ENCODE measurements at places on chromosomes 13 and 19.

GRCh38 chr19:982567-983170 lies 1.5 kb upstream of the WDR18 start:
- peak; percentile 88 for DNase-seq

DNA sequence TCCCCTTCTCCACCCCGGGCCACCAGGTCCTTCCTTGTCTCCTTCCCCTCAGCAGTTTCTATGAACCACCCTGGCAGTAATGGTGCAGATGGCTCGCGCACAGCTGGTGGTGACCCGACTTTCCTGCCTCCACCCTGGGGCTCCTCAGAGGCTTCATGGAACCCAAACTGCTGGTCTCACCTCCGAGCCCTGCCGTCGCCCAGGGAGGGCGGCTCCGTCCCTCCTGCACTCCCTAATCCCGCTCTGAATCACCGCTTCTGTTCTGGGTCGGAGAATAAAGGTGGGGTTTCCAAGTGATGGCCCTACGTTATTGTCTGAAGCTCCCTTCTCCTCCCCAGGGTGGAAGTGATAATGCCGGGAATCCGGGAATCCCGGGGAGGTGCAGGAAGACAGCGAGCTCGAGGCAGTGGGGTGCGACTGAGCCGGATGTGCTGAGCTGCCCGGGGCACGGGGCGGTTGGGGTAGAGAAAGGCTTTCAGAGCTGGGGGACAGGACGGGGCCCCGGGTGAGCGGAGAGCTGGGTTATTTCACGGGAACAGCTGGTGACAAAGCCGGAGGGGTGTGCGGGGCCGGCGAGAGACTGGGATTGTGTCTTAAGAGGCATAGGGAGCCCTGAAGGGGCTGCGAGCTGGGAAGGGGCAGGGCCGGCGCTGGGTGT lies 711 bp downstream of the FUT2 start:
- DNase-seq = no peak

DNA sequence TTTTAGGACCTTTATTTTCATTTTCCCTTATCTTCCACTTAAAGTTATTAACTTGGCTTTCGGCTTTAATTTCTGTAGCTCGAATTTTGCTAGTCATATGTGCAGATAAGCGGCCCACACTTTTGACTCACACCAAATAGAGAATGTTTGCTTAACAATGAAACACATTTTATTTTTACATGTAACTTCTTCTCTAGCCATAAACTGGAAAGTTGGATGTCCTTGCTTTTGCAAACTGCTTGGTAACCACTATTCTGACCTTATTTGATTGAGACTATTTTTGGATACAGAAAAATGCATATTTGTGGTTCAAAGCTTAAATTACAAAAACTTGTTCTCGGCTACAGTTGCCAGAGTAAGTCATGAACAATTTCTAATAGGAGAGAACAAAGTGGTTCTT lies 600.0 kb downstream of the KCTD12 start:
- no peak for DNase-seq

DNA sequence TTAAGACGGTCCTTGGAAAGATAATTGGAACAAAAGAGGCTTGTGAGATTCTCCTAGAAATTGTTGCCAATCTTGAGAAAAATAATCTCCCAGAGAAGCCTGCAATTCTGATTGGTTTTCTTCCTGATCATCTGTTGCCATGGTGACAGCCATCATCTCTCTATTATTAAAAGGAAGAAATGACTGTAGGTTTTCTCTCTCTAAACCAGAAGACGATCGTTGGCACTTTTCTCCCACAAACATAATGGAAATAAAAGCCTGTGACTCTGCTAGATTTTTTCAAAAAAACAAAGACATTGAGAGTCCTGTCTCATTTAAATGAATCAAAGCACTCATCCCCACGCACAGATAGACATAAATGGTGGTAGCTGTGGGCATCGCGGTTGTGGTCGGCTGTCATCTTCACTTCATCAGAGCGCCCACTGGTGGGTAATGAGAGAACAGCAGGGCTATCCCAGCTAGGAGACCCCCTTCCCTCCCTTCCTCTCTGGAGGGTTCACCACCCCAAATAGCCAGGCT lies 21.7 kb upstream of the CALM3 start:
- DNase-seq = no peak

GRCh38 chr19:2841855-2842574 lies 740 bp downstream of the ZNF555 start:
- DNase-seq = no peak

DNA sequence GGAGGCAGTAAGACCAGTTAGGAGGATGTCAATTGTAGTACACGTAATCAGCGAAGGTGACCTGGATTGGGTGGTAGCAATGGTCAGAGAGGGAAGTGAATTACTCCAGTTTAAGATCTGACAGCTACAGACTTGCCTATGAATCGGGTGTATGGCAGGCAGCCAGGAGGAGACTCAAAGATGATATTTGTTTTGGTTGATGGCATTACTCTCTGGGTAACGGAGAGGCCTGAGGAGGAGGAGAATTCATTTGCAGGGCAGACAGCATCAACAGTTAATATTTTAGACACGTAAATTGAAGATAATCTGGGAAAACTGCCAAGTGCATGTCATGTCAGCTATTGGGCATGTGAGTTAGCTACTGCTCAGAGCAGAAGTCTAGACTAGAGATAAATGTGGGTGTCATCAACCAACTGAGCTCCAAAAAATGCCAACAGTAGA lies 109.2 kb downstream of the SGCG start:
- DNase-seq = no peak

DNA sequence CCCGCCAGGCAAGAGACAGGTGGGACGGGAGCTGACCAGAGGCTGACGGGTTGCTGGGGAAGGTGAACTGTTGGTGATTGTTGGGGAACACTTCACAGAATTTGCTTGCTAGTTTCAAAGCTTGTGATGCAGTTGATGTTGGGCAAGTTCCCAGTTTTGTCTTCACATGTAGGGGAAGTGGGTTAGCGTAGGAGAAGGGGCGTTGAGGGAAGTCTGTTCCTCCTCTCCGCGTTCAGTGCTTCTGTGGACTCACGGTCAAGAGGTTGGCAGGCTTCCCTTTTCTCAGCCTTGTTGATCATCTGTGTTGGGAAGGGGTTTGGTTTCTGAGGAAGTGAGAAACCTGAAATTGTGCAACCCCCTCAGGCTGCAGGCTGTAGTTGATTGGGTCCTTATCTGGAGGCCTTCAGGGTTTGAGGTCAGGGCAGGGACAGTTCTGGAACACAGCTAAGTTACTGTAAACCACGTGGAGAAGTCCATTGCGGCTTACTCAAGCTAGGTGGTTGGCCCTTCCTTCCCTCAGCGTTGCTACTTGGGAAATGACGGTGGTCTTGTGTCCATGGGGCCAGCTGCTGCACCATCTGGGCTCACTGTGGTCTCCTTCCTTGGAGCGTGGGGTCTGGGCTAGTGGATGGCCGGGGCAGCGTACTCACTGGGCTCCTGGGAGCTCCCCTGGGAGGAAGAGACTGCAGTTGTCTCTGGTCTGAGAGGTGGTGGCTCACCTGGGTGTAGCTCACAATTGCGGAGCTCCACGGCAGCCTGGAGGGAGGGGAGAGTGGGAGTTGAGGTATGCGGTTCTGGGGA lies 7.5 kb downstream of the RPS9 start:
- no peak for DNase-seq

GRCh38 chr13:24619282-24619681 lies 60.9 kb upstream of the ATP12A start:
- DNase-seq = no peak

DNA sequence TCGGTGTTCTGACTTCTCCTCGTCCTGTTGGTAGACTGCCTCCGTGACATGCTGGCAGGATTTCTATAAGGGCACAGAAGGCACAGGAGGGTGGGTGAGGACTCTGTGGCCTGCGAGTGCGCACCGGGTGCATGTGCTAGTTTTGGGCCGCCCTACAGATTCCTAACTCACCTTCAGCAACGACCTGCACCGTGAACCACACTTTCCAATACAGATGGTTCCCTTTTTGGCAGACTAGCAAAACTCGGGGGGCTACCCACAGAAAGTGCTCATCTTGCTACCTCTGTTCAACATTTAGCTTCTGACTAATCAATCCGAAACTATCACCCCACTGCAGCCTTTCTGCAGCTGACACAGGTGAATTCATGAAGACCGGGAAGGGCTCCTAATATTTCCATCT lies 14.1 kb upstream of the AMER2 start:
- no peak for DNase-seq

DNA sequence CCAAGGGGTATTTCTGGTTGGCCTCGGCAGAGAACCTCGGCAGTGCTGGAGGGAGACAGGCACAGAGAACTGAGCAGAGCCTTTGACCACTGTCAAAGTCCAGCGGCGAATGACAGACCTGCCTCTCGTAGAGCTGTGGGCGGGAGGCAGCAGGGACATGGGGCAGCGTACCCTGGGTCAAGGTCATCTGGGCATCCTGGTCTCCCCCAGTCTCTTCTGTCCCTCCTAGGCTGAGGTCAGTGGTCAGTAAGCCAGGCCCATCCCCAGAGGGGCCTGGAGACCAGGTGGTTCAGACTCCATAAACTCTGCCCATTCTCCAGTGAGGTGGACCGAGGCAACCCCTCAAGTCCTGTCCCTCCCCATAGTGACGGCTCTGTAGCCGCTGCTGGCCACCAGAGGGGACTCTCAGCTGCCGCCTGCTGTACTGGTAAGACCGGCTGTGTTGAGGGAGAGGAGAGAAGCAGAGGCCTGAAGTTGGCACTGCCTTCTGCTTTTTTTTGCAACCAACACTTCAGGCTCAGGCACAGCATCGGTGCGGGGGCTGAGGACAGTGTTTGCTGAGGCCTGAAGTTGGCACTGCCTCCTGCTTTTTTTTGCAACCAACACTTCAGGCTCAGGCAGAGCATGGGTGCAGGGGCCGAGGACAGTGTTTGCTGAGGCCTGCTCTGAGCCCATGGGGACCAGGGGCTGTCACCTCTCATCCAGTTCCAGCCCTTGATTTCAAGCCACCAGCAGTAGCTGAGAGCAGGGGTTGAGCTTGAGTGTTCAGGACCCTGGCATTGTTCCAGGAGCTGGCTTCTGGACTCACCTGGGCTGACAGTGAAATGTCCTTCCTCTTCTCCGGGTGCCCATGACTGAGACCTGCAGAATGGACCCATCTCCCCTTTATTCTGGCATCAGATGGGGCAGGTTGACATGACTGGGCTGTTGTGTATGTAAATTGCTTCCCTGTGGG lies at the start of gene PGLYRP2:
PGLYRP2 (minus strand) TSS at position 111 of the 955 bp plus-strand sequence. CDS start 130 bp downstream, outside the sequence.
- no peak for DNase-seq

- DNase-seq = no peak
Measured at GRCh38 chr13:67130444-67130843, 99.7 kb downstream of the PCDH9 start.

DNA sequence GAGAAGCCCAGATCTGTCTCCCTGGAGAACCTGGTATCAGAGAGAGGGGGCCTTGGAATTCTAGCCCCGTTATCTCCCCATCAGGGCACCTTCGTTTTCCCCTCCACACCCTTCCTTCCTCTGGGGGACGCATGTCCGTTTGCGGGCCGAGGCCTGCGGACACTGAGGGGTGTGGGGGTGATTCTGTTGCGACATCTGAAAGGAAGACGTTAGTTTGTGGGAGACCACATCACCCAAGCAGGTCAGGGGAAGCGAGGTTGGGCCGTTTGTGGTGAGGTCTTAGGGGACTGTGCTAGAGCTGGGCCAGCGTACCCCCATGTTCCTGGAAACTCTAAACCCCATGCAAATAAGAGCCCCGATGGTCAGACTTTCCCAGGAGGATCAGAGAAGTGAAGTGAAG lies 3.7 kb upstream of the HSH2D start:
- no peak for DNase-seq

DNA sequence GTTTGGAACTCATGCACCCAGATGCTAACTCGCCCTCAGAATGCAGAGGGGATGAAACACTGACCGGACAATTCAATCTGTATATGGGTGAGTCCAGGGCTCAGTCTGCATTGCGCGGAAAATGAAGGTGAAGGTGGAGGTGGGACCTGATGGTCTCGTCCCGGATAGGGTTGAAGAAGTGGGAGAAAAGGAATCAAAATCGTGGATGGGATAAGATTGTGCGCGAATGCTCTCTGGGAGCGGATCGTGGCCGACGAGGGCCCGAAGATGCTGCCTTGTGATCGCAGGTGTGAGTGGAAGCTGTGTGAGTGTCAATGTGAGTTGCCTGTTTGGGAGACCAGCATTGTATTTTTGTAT lies 594 bp upstream of the ZNF850 start:
- no peak for DNase-seq

- DNase-seq = no peak
Measured at GRCh38 chr13:41460930-41461329, 3.6 kb downstream of the RGCC start.

GRCh38 chr13:61727767-61728166 lies 312.1 kb upstream of the PCDH20 start:
- no peak for DNase-seq

- no peak for DNase-seq
Measured at GRCh38 chr13:75617230-75617629, 18.9 kb upstream of the LMO7 start.

DNA sequence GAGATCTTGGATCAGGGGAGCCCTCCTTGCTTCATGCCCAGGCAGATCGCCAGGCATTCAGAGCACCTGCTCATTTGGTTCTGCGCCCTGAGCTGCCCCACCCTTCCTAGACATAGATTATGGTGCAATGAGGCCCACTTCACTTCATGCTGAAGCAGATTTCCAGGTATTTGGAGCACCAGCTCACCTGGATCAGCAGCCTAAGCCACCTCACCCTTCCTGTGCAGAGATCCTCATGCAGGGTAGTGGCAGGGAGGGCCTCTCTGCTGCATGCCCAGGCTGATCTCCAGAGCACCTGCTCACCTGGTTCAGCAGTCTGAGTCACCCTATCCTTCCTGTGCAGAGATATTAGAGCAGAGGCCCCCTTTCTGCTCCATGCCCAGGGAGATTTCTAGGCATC lies 1966.1 kb downstream of the PCDH9 start:
- DNase-seq = no peak

Measured in left forelimb (tissue), 1 donor.